ENCODE measurements at places on chromosomes 1 and 21. TPM values are rescaled to one million over a fixed set of nuclear protein-coding genes. Genes with fewer than 3 reads are reported as not detected.

SMCP gene
- not detected for total RNA-seq

DNA sequence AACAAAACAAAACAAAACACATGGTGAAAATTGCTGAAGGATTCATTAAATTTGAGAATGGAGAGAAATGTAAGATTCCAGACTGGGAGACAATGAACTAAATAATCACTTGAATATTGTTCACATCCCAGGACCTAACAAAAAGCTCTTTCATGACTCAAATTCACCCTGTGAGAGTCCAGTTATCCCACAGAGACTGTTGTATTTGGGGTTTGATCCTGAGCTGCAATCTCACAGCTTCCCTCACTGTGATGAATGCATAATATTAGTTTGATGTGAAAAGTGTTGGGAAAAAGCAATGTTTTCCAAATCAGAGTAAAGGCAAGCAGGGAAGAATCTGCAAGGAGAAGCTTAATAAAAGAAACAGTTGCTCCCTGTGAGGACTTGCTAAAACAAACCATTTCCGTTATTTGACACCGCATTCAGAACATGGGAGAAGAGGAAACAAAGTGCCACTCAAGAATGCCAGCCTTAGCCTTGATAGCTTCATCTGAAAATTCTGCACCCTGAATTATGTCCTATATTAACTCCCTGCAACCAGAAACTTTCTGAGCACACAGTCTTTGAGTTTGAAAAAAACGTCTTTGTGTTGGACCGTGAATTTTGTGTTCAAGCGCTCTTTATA lies 208.8 kb downstream of the DAB1 start:
- no peak for DNase-seq

MED8 gene
- 36.6 TPM for total RNA-seq

CTPS1 gene
- 89.5 TPM for total RNA-seq

- no peak for DNase-seq
Measured at GRCh38 chr1:112423207-112423606, 27.2 kb downstream of the CTTNBP2NL start.

- DNase-seq = peak; percentile 68
Measured at GRCh38 chr1:44377925-44378784, 23.1 kb upstream of the ERI3 start.

LMOD1 gene
- not detected for total RNA-seq

DNA sequence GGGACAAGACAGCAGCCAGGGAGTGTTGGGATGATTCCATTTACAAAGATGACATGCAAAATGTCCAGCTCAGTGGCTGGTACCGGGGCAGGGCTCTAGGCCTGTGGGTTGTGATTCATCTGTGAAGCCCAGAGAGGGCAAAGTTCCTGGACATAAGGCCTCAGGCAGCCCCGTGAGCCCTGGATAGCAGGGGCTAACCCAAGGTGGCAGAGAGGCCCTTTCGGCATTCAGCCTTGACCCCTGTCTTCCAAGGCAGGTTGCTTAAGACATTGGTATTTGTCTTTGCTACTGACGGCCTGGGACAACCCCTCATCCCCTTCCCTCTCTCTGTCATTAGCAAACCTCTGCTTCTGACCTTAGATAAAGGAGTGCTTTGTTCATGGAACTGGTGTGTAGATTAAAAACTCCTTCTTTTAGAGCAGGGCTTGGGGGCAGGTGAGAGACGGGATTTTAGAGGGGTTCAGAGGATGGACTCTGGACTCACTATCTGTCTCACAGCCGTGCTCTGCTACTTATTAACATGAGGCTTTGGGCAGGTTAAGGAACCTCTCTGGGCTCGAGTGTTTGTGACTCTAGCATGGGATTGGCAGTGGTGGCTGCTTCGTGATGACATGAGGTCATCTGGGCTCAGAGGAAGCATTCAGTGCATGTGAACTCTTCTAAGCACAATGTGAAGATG lies 36.3 kb downstream of the TMEM51 start:
- DNase-seq = no peak

GRCh38 chr1:44842862-44843655 lies at the start of gene PTCH2:
TSS of gene PTCH2 (minus strand) at chr1:44843253. CDS start at chr1:44842932, 321 bp downstream.
- peak; percentile 26 for DNase-seq

DNA sequence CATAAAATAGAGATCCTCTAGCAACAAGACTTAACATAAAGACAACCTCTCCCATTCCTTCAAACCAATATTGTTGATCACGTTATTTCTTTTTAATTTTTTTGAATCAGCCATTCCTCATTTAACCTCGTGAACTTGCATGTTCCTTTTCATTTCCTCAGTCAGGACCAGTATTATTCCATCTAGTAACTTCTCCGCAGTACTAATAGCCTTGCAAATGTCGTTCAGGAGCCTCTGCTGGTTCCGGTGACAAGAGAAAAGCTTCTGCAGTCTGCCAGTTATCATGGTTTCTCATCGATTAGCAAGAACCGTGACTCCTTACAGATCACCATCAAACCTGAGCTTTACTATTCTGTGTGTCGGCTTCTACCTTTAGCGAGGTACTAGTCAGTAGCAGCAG lies 3.0 kb downstream of the APP start:
- DNase-seq = no peak

DNA sequence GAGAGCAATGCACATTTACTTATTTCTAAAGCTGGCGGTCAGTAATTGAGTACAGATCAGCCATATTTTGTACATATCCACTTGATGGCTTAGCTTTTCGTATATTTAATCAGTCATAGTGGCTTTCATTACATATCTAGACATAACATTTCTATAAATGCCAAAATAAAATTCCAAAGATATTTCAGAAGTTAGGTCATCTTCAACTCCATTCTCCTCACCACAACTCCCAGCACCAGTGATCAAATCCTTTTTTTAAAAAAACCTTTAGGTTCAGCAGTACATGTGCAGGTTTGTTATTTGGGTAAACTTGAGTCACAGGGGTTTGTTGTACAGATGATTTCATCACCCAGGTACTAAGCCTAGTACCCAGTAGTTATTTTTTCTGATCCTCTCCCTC lies 53.9 kb upstream of the GNG4 start:
- no peak for DNase-seq

CZIB gene
- total RNA-seq = 48.7 TPM

NUDT4B gene
- total RNA-seq = 0.41 TPM

GRCh38 chr1:75600781-75601180 lies 10.1 kb downstream of the SLC44A5 start:
- DNase-seq = no peak

KPRP gene
- not detected for total RNA-seq

- no peak for DNase-seq
Measured at GRCh38 chr1:152673016-152673415, 2.1 kb upstream of the LCE2C start.

GRCh38 chr21:43657355-43658087 lies 1.8 kb downstream of the HSF2BP start:
- no peak for DNase-seq

DNA sequence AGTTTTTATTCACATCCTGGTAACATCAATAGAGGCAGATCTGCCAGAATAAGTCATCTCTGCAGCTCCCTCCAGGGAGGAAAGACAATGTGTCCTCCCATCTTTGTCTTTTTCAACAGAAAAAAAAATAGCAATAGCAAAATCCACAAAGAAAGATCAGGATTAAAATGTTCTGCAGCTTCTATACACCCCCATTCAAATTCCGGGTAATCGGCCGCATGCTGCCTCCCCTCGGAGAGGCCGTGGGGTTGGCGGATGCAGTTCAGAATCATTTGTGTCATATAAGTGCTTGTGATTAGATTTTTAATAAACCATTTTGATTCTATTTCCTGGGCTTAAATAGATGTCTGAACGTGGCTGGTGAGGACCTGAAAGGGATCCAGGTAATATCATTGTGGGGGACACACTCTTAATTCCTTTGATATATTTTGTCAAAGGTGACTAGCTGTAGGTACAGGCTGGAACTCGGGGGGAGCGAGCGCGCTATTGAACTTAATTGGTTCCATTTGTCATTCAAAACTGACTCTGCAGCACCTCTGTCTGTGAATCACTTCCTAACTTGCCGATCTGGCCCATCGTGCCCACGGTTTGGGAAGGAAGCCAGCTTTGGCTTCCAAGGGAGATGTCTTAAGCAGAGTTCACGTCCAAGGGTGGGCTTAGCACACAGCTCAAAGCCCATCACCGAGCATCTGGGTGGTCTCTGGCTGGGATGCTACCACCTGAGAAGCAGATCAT lies 85.6 kb upstream of the ARHGEF16 start:
- DNase-seq = no peak

WNT3A gene
- total RNA-seq = not detected

CASQ1 gene
- total RNA-seq = not detected
